ENCODE measurements at places on chromosomes 5 and 9. TPM values are rescaled to one million over a fixed set of nuclear protein-coding genes. Genes with fewer than 3 reads are reported as not detected.

The CEP78 gene
- 22.9 TPM for total RNA-seq

The SPATA9 gene
- not detected for total RNA-seq

The PCDHGA11 gene
- total RNA-seq, result 21.7 TPM

The CANX gene
- total RNA-seq, result 488 TPM

GRCh38 chr5:10199692-10200091, 50.0 kb downstream of the ATPSCKMT start:
- H3K4me1 ChIP-seq, result no peaks in the 10 kb centered on the region
- no peaks in the 10 kb centered on the region for H3K36me3 ChIP-seq
- DNase-seq, result peak; percentile 19
- no peak overlapping the region for H3K4me3 ChIP-seq
- H3K27ac ChIP-seq, result no peak overlapping the region
- no peaks in the 10 kb centered on the region for H3K27me3 ChIP-seq

DNA sequence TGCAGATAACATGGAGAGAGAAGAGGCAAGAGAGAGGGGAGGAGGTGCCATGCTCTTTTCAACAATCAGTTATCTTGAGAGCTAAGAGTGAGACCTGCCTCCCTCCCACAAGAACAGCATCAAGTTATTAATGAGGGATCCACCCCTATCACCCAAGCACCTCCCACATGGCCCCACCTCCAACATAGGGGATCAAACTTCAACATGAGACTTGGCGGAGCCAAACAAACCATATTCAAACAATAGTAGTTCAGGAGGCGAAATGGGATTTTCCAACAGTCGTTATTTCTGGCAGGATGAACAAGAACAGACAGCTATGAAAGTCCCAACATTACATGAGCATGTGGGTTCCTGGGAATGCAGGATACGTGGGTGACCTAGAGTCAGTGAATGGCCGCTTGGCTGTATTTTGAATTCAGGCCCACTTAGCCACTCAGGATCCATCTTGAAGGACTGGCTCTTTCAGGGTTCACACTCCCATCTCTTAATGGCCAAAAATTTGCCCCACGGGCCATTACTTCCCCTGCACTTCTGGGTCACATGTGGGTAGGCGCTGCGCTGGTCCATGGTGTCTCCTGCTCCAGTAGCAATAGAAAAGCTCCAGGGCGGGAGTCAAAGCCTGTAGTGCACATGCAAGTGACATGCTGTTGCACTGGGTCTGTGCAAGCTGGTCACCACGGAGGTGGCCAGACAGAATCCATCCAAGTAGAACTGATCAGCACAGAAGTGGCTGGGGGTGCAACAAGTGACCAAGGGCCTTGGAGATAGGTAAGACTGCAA, 7.1 kb upstream of the FAF2 start:
- DNase-seq, result no peak
- H3K4me1 ChIP-seq, result peaks cover 10% of the 10 kb centered on the region
- H3K27me3 ChIP-seq, result no peaks in the 10 kb centered on the region
- H3K27ac ChIP-seq, result no peak overlapping the region
- no peaks in the 10 kb centered on the region for H3K36me3 ChIP-seq
- no peak overlapping the region for H3K4me3 ChIP-seq

The TMEM215 gene
- total RNA-seq, result not detected

DNA sequence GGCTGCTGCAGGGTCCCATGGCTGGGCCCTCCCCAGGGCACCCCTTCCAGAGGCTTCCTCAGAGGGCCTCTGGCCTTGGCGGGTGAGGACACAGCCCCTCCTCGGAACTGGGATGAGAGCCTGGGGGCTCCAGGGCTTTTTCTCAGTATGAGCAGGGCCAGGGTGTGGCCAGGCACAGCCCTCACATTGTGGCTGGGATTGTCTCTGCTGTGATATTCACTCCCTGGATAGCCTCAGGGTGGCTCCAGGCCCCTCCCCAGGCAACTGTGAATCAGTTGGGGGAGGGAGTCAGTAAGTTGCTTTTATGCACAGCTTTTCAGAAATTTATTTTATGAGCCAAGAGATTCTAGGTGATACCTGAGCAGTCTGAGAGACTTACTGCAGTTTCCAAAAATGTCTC, 135.7 kb downstream of the CACNA1B start:
- no peak overlapping the region for H3K4me3 ChIP-seq
- no peak for DNase-seq
- H3K27ac ChIP-seq, result no peak overlapping the region
- H3K27me3 ChIP-seq, result no peaks in the 10 kb centered on the region
- H3K36me3 ChIP-seq, result no peaks in the 10 kb centered on the region

The IL33 gene
- total RNA-seq, result 4.7 TPM

DNA sequence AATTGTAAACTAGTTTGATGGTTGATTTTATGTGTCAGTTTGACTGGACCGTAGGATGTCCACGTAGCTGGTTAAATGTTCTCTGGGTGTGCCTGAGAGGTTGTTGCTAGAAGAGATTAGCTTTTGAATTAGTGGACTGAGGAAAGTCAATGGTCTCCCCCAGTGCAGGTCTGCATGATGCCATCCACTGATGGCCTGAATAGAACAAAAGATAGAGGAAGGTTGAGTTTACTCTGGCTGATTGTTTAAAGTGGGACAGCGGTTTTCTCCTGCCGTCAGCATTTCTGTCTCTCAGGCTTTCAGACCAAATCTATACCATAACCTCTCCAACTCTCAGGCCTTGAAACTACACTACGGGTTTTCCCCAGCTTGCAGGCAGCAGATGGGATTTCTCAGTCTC, 899.2 kb upstream of the WWC1 start:
- no peak overlapping the region for H3K27ac ChIP-seq
- no peak overlapping the region for H3K4me3 ChIP-seq
- no peaks in the 10 kb centered on the region for H3K27me3 ChIP-seq
- no peaks in the 10 kb centered on the region for H3K4me1 ChIP-seq

GRCh38 chr5:116577064-116577788, 2.6 kb upstream of the SEMA6A start:
- no peaks in the 10 kb centered on the region for H3K36me3 ChIP-seq
- no peak overlapping the region for H3K4me3 ChIP-seq
- H3K4me1 ChIP-seq, result peaks cover 4% of the 10 kb centered on the region

DNA sequence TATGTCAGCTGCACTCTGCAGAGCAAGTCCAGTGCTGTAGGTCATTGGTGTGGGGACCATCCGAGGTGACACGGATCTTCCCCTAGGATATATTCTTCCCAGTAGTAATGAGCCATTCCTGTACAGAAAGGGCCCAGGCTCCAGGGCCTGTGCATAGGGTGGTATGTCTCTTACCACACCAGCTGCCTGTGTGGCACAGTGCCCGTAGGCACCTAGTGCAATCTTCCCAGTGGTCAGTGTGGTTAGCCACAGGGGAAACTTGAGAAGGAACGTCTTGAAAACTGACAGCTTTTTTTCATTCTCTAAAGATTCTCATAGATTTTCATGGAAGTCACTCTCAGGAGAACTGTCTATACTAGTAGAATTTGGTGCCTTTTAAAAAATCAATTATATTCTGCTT, 39.8 kb downstream of the CYSTM1 start:
- H3K4me3 ChIP-seq, result no peak overlapping the region
- H3K36me3 ChIP-seq, result no peaks in the 10 kb centered on the region
- DNase-seq, result peak; percentile 38
- no peak overlapping the region for H3K27ac ChIP-seq

Measured in GM23248 (cell line).